ENCODE measurements at places on chromosomes 11 and 22. TPM values are rescaled to one million over a fixed set of nuclear protein-coding genes. Genes with fewer than 3 reads are reported as not detected.

DNA sequence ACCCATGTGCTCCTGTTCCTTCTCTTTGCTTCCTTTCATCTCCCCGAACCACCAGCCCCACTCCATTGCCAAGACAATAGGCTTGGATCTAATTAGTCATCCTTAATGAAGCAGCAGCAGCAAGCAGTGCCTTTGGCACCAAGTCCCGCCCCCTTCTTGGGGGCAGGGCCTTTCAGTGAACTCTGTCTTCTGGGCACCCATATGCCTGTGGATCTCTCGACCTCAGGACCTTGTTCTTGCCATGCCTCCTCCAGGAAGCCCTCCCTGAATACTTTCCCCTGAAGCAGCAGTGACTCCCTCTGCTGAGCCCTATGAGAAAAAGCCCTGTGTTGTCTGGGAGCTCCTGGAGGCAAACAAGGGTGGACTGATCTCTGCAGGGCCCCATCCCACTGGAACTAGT lies 32.1 kb downstream of the ARHGEF17 start:
- no peak for DNase-seq

DNA sequence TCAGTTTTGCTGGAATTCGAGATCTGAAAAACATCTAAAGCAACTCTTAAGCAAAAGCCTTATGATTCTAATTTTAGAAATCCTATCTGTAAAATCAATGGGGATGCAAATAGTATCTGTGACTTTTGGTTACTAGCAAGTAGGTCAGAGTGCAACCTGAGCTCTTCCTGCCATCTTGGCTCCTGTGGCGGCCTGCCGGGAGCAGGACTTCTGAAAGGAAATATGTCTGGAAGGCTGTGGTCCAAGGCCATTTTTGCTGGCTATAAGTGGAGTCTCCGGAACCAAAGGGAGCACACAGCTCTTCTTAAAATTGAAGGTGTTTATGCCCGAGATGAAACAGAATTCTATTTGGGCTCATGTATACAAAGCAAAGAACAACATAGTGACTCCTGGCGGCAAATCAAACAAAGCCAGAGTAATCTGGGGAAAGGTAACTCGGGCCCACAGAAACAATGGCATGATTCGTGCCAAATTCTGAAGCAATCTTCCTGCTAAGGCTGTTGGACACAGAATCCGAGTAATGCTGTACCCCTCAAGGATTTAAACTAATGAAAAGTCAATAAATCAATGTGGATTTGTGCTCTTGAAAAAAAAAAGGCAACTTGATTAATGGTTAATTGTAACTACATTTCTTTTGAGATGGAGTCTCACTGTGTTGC lies 1.7 kb downstream of the SAMM50 start:
- no peak for DNase-seq

- DNase-seq = no peak
Observed at GRCh38 chr11:47278769-47279168, 8.8 kb downstream of the MADD start.

- DNase-seq = no peak
Observed at GRCh38 chr11:125261588-125261987, 97.0 kb downstream of the PKNOX2 start.

GRCh38 chr22:25837288-25837900 lies 95.4 kb downstream of the MYO18B start:
- DNase-seq = no peak

DNA sequence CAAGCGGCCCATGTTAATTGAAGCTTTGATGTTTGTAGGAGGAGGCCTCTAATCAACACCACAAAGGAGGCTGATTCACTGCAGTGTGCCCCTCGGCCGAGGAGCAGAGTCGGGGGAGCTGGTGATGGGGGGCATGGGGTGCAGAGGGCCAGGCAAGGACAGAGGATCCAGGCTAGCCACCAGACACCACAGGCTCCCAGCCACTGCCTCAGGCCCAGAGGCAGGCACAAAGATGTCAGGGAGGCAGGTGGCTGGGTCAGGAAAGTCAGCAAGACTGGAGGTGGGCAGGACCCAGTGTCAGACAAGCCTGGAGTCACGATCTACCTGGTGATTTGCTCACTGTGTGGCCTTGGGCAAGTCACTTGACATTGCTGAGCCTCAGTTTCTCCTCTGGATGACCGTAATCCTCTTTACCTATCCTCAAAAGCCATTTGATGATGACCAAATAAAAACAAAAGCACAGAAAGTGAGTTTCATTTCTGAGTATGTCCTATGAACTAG lies 121.0 kb downstream of the BUD13 start:
- DNase-seq = no peak

GRCh38 chr11:11284481-11284880 lies 68.6 kb downstream of the CSNK2A3 start:
- no peak for DNase-seq

DNA sequence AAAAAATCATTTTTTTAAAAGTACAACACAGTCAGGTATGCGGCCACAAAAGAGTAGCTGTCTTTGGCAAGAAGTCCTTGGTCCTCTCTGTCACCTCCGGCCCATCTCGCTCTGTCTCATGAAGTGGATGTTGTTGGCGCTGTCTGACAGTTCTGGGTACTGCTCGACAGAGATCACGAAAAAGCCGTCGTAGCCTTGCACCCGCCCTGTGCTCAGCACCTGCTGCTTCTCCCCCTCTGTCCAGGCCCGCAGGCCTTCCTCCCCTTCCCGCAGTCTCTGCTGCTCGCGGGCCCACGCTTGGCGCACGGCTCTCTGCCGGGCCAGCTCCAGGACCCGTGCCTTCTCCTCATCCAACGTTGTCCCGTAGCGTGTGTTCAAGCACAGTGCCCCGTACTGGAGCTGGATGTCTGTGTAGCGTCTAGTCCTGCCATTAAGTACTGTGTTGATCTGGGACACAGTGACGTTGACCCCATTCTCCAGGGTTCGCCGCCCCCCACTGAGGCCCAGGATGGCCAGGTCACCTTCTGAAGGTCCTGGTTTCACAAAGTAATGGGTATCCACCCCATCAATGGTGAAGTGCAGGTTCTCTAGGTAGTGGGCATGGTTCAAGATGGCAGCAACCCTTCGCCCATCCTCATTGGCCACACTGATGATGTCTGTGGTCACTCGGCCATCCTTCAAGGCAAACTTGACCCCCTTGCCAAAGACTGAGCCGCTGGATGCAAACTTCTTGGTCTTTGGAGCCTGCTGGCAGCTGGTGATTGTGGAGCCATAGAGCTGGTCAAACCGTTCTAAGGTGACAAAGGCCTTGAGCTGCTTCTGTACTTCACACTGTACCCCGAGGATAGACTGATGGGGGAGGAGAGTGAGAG lies 83.5 kb upstream of the NARS2 start:
- DNase-seq = no peak

GRCh38 chr11:1988667-1989317 lies 8.8 kb downstream of the H19 start:
- no peak for DNase-seq

DNA sequence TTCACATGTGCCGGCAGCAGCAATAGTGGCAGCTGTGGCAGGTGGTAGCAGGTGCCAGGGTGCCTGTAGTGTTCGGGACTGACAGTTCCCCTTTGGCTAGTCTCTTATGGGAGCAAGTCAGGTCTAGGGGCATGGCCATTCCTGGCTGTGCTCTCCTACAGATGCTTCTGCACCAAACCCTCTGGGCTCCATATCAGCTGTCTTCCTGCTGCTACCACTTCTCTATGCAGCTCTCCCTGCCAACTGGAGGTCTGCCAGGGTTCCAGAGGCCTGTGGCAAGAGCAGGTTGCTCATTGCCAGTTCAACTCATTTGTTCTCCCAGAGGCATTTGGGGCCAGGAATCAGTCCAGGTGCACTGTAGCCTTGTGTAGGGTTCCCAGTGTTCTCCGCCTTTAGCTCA lies 473.7 kb downstream of the JRKL start:
- DNase-seq = no peak

DNA sequence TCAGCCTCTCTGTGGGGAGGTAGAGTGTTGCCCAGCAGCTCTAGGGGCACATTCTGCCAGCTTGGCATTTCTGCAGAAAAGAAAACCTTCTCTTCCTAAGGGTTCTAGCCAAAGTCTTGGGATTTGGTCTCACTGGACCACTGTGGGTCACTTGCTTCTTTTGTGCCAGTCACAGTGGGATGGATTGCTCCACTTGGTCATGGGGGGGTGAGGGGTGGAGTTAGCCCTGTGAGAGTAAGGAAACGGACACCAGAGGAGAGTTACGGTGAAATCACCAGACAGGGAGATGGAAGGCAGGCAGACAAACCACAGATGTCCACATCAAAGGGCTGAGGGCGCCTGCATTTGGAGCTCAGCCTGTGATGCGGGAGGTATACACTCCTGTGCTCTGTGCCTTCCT lies 10.8 kb downstream of the SGSM1 start:
- DNase-seq = no peak

GRCh38 chr11:119015054-119015611 lies 3.0 kb downstream of the RPS25 start:
- no peak for DNase-seq

GRCh38 chr11:3208272-3208671 lies 10.3 kb downstream of the MRGPRG start:
- no peak for DNase-seq

DNA sequence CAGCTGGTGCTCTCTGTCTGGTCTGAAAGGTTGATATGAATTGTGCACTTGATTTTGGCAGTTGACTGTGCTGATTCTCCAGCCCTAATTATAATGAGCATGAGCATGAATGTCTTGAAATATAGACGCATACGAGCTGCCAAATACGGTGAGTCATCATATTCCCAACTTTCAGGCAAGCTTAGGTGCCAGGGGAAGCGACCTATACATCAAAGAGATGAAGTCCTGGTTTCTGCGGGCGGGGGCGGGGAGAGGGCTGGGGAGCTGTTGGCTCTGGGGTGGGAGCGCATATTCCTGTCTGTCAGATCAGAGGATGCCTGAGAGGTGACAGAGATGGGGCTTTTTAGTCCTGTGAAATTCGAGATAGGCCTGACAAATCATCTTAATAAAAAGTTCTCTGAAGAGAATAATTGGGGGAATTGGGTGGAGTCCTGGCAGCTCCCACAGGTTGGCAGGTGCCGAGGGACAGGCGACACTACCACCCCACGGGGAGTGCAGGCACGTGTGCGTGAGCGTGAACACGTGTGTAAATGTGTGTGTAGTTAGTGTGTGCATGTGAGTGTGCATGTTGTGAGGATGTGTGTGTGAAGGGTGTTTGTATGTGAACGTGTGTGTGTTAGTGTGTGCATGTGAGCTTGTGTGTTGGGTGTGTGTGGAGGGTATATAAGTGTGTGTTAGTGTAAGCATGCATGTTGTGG lies 865.3 kb downstream of the TBC1D22A start:
- DNase-seq = no peak

DNA sequence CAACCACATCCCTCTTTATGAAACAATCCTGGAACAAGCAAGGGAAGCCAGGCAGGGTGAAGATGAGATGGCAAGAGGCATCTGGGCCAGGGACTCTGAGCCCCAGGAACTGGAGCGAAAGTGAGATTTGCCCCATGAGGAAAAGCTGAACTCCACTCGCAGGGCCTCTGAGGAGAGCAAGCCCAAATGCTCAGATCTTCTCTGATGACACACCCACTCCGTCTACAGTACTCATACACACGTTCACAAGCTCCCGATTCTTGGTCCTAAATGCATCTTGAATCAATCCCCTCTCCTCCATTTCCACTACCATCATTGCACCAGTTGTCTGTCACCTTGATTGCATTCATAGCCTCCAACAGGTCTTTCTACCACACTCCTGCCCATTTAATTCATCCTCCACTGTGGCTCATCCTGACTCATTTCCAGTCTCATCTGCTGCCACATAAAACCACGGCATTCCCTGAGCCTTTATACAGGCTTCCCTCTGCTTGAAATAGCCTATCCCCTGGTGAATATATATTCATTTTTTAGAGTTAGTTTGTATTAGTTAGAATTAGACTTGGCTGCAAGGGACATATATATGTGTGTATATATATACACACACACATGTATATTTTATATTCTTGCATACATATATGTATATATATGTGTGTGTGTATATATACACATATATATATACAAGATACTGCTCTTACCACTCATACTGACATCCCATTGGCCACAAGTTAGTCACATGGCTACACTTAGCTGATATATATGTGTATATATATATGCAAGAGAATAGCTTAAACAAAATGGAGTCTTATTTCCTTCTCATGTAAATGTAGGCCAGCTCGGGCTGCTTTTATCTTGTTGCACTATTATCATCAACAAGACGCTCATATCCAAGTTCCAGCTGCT lies 1.4 kb upstream of the APOA5 start:
- no peak for DNase-seq

DNA sequence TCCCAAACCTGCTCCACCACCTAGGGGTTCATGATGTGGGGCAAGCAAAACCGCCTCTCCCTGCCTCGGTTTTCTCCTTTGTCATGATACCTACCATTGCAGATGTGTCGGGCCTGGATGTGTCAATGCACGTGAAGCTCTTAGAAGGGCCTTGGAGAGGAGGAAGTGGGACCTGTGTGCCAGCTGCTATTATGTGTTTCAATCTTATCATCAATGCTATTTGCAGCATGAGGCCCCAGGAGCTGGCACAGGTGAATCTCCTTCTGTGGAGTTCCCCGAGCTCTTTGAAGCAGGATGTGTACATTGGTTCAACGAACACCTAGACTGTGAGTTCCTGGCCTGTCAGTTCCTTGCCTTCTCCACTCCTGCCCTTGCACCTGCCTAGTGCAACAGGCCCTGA lies 331.6 kb downstream of the CTTN start:
- no peak for DNase-seq

GRCh38 chr11:116605543-116606459 lies 167.0 kb downstream of the BUD13 start:
- DNase-seq = no peak

GRCh38 chr11:7691759-7692350 lies 14.4 kb downstream of the OVCH2 start:
- DNase-seq = no peak

GRCh38 chr11:133898031-133898769 lies 52.9 kb upstream of the SPATA19 start:
- DNase-seq = no peak

DNA sequence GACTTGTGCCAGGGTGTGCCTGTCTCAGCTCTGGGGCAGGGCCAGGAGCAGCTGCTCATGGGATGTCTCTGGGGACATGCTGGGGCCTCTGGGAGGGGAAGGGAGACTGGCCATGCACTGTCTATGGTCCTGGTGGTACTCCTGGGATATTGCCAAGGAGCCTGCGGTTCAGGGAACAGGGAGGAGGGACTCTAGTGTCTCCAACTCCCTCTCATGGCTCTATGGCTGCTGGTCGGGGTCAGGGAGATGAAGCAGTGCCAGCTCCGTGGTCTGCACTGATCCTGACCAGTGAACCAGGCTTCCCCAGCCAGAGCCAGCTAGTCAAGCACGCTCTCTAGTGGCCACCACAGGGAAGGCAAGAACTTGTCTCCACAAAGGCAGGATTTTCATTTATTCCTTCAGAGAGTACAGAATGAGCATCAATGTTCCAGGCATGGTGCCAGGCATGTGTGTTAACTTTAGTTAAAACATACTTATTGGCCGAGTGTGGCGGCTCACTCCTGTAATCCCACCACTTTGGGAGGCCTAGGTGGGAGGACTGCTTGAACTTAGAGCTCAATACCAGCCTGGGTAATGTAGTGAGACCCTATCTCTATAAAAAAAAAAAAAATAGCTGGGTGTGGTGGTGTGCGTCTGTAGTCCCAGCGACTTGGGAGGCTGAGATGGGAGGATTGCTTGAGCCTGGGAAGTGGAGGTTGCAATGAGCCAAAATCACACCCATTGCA lies 2.5 kb upstream of the BEST1 start:
- peak; percentile 93 for DNase-seq

- DNase-seq = no peak
Observed at GRCh38 chr22:39652990-39653786, 82.6 kb downstream of the CACNA1I start.

PRCP gene
- polyA plus RNA-seq = 89.3 TPM

SLC17A6 gene
- not detected for polyA plus RNA-seq

CD6 gene
- 0.40 TPM for polyA plus RNA-seq

ARHGAP20 gene
- 6.1 TPM for polyA plus RNA-seq

SYT8 gene
- 0.44 TPM for polyA plus RNA-seq

SLC35F2 gene
- polyA plus RNA-seq = 4.5 TPM

SLC37A2 gene
- 5.3 TPM for polyA plus RNA-seq

KCNQ1 gene
- polyA plus RNA-seq = 2.9 TPM

MMP3 gene
- polyA plus RNA-seq = not detected

Data from hindlimb muscle (tissue), 1 donor.